ENCODE measurements at places on chromosomes 16 and 17. TPM values are rescaled to one million over a fixed set of nuclear protein-coding genes. Genes with fewer than 3 reads are reported as not detected.

- peak overlapping the region; percentile 54 for H3K4me3 ChIP-seq
- peak; percentile 64 for DNase-seq
- H3K27ac ChIP-seq, result peak overlapping the region; percentile 99
- no peaks in the 10 kb centered on the region for H3K36me3 ChIP-seq
Measured at GRCh38 chr16:73058616-73059409, 10.9 kb upstream of the ZFHX3 start.

DNA sequence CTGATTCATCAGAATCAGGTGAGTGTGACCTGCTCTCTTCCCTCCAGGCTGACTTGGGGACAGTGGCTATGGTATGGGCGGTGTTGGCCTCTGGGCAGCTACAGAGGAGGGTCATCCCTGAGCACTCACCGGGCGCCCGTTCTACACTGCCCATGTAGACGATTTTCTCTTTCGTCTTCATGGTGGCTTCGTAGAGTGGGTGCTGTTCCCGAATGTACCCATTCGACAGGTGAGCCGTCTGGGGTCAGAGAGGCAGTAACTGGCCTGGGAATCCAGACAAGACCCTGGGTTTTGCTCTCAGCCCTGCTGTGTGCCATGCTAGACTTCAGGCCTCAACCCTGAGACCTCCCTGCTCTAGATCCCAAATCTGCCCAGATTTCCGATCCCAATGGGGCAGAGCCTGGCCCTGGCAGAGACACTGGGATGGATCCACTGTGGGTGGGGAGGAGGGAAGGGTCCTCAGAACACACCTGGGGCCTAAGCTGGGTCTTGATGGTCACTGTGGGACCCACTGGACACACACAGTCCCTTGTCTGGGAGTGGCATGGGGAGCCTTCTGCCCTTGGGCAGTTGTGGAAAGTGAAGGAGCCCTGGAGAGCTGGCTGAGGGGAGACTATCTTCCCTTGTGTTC, 13.2 kb downstream of the USP6 start:
- no peak overlapping the region for H3K4me3 ChIP-seq
- no peaks in the 10 kb centered on the region for H3K4me1 ChIP-seq
- no peak for DNase-seq
- H3K36me3 ChIP-seq, result no peaks in the 10 kb centered on the region

DNA sequence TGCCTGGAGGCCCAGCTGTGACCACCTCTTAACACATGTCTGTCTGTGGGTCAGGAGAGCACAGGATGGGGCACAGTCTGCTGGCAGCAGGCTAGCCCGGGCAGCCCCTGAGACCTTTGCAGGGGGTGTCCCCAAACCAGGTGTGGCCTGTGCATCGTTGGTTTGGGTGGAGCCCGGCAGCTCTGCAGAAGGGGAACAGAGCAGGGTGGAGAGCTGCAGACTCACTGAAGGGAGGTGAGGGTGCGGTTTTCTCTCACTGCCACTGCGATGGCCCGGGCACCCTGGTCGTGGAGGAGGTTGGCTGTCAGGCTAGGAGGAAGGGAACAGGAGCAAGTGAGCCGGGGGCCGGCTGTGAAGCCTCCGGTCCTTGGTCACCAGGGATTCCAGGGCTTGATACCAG, 28.8 kb downstream of the NLRC3 start:
- no peak overlapping the region for H3K4me3 ChIP-seq
- no peaks in the 10 kb centered on the region for H3K4me1 ChIP-seq
- DNase-seq, result no peak

- H3K27me3 ChIP-seq, result peaks cover 14% of the 10 kb centered on the region
- peaks cover 9% of the 10 kb centered on the region for H3K4me1 ChIP-seq
- no peak for DNase-seq
- no peaks in the 10 kb centered on the region for H3K36me3 ChIP-seq
- H3K27ac ChIP-seq, result no peak overlapping the region
Measured at GRCh38 chr17:45243750-45244149, 18.1 kb downstream of the SPATA32 start.

DNA sequence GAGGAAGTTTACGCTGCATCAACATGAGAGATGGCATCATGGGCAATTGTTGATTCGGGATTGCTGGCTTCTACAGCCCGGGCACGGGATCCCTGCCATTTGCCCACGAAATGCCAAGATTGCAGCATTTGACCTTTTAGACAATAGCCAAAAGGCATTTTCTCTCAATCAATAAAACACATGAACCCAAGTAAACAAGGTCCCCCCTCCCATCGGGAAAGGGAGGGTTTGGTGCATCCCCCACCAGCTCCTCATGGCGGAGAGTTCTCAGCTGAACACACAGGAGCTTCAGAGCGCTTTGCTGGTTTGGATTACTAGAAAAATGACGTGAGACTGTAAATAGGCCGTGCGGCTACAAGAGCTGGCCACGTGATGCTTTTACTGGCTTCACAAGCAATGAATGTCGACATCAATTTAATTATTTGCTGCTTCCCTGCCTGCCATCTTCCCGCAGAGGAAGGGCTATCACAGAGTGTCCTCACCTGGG, 147.6 kb downstream of the C16orf95 start:
- H3K27ac ChIP-seq, result no peak overlapping the region
- DNase-seq, result peak; percentile 68
- H3K4me3 ChIP-seq, result no peak overlapping the region
- no peaks in the 10 kb centered on the region for H3K36me3 ChIP-seq
- no peaks in the 10 kb centered on the region for H3K4me1 ChIP-seq

The ZSWIM7 gene
- 21.8 TPM for total RNA-seq

The NATD1 gene
- total RNA-seq, result 5.5 TPM

The HSF5 gene
- total RNA-seq, result 0.10 TPM

The CCL16 gene
- total RNA-seq, result 48.9 TPM

The SLC5A11 gene
- 0.43 TPM for total RNA-seq

The PLD6 gene
- 1.1 TPM for total RNA-seq

The GPR179 gene
- 0.07 TPM for total RNA-seq

All from right lobe of liver (tissue), 6 donors.